ENCODE measurements at places on chromosomes 7 and 10.

- DNase-seq, result no peak
Observed at GRCh38 chr7:70706204-70706603, 425.7 kb upstream of the GALNT17 start.

DNA sequence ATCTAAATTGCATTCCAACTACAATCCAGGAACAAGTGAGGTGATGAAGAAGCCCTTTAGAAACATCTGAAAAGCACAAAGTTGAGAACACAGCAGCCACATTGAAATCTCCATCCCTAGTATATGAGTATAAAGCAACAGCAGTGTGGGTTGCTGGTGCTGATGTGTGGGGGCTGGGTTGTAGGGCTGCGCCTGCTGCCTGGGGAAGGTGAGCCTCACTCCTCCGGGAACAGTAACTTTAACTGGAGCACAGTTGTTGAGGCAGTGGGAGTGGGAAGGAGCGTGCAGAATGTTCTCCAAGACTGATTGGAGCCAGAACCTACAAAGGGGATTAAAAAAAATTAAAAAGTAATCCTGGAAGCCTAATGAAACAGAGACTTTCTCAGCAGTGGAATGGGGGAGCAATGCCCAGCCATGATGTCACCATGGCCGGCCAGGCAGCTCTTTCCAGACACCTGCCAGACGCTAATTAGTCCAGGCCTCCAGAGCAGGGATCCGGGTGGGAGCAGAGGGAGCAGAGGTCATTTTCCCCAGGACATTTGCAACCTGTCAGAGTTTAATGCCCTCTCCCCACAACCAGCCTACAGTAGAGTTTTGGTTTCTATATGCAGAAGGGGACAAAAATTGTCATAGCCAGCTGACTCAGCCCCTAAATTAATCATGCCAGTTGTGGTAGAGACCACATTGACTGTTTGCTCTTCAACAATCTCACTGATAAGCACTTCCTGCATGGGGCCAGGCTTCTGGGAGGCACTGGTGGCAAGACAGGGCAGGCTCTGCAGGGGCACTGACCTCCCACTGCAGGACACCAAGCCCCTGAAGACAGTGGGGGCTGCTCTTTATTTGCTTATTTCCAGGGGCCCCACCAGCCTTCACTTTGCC lies 133.0 kb upstream of the ZNF32 start:
- no peak for DNase-seq

DNA sequence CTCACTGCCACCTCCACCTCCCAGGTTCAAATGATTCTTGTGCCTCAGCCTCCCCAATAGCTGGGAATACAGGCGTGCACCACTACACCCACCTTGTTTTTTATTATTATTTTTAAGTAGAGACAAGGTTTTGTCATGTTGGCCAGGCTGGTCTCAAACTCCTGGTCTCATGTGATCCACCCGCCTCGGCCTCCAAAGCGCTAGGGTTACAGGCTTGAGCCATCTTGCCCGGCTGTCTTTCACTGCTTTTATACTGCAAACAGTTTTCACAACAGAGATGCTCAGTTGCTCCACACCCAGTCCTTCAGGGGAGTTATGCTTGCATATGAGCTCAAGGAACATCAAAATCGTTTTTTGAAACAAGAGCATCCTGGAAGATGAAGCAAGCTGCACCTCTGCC lies 1.3 kb upstream of the PRR15 start:
- no peak for DNase-seq

DNA sequence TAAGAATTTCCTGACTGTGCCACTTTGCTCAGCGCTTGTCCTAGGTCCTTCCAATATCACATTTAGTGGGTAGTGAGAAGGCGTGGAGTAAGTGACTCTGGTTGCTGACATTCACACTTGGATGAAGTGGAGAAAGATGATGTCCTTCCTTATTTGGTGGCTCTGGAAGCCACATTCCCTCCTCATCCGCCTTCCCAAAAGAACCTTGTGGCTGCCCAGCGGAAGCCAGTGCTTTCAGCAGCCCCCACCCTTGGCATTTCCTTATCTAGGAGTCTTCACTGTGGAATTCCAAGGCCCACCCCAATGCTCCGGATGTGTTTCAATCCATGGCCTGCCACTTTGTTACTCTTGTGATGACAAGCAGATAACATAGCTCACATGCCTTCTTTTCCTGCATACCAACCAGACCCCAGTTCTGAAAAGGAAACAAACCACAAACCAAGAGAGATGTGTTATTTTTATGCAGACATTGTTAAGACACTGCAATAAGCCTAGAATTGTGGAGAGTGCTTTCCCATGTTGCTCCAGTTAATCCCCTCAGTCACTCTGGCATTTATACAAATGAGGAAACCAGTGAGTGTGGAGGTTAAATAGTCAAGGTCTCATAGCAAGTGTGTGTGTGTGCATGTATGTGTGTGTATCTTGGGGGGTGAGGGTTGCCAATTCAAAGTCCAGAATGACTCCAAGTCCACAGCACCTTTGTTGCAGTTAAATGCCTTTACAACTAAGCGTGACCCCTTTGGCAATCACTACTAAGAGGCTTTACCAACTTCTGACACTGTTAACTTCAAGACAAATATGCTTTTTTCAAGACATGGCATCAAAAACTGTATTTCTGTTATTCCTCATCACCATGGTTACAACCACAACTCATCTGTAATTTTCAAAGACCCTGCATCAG lies 10.3 kb upstream of the ANKRD1 start:
- no peak for DNase-seq

DNA sequence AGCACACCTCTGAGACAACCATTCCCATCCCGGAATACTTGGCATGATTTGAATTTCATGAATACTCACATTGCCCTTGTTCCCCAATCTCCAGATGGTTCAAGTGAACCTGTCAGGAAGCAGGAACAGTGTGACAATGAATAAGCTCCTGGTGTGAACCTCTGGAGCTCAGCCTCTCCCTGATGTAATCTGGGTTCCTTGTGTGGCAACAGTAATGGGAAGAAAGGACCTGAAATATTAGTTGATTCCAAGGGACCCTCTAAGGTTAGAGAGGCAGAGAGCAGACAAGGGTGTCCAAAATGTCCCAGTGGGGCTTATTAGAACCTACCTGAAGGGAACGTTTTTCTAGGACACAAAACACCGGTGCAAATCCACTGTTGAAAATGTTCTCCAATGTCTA lies 8.5 kb downstream of the OR2A7 start:
- DNase-seq, result no peak

DNA sequence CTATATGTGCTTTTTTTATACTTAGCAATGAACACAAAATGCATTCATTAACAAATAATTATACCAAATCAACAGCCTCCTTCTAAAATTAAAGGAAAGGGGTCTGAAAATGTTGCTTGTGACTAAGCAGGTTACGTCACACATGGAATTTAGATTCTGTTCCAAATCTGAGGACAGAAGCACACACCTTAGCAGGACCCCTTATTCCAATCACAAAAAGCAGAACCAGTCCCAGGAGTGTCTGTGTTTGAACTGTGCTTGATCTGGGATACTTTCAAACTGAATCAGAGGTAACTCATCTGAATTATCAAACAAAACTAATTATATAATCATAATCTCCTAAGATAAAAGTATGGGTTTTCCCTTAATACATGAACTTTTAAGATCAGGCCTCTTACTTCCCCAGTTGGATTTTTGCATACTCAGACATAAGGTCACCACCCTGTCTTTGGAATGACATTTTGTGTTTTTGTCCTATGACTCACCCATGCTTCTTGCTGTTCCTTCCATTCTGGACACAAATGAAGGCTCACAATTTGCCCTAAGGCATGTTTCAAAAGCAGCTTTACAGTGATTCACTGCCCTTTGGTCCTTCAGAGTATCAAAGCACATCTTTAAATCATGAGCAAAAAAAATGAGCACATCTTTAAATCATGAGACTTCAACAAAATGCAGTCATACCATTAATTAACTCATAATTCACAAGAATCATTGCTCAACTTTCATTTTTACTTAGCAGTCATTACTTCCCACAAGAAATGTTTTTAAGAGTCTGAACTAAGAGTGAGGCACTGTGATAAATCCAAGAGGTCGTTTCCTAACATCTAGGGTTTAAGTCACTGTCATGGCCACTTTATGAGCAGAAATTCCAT lies 35.5 kb downstream of the SEMA3C start:
- no peak for DNase-seq

- no peak for DNase-seq
Observed at GRCh38 chr10:68435803-68436202, 28.7 kb upstream of the RUFY2 start.

DNA sequence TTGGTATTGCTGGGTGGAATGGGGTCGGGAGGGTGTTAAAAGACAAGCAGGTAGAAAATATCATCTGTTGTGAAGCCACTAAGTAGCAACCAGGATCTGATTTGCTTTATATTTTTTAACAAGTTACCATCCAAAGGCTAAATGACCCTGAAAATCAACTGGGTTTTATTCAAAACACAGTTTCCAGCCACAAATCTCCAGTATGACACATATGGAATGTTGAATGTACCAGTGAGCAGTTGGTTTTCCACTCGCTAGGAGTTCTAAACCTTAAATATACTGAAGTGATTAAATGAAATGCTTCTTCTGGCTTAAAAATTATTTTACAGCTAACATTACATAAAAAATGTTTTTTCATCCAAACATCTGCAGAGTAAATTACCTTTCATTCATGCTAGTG lies 112.5 kb downstream of the PDE1C start:
- no peak for DNase-seq

Data from activated T-cell treated with anti-CD3 and anti-CD28 coated beads for 4 hours (primary cell).